Jurkat, Clone E6-1 (cell line): ENCODE measurements at places on chromosomes 13 and 19.

DNA sequence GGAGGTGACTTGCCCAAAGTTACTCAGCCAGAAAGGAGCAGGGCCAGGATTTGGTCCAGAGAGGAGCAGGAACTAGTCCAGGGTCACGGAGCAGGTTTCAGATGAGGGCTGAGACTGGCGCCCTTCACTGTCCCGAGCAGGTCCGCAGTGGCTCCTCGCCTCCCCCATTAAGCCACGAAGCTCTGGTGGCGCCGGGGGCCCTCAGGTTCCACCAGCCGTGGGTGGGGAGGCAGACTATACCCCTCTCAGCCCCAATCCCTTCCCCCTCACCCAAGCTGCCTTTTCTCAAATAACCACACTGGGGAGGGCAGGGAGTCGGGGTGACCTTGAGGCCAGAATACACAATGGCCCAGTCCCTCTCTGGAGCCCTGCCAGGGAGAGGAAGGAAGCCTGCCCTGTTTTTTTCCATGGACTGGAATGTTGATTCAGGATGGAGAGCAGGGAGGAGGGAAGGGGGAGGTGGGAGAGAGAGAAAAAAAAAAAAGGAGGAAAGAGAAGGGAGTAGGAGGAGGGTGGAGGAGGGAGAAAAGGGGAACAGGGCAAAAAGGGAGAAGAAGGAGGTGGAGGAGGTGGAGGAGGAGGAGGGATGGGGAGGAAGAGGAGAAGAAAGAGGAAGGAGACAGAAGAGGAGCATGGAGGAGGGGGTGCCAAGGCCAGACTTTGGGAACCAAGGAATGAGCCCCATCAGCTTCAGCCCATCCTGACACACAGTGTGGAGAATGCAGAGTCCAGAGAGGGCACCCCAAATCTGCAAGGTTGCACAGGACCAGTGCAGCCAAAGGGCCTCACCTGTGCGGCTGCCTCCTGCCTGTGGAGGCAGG, 19.7 kb downstream of the CEACAM16 start:
- DNase-seq: no peak

- DNase-seq: no peak
These were observed 49.1 kb upstream of the MEDAG start for GRCh38 chr13:30857018-30857417.

DNA sequence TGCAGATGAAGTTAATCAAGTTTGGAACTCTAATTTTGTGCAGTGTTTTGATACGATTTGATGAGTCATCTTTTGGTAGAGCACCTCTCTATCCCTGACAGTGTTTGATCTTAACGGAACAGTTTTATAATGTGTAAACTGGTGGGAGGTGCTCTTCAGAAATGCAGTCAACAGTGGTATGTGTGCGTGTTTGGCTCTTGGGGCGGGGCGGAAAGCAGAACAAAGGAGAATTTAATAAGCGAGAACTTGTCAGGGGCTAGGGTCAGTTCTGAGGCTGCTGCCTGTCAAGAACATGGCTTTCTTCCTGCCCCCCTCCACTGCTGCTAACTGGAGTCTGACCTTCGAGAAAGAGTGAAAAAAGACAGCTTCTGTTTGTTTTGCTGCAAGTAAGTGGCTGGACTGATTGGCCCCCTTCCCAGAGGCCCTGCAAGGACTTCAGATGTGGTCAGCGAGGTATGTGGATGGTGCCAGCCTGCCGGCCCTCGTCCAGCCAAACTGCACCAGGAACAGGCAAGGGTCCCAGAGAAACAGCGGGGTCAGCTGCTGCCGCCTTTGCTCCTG, 40.8 kb downstream of the BBC3 start:
- no peak for DNase-seq

- DNase-seq: no peak
These were observed 78.6 kb upstream of the TEX29 start for GRCh38 chr13:111241862-111242261.

GRCh38 chr13:113802090-113802531, 43.1 kb downstream of the TMEM255B start:
- DNase-seq: no peak

GRCh38 chr13:19817510-19818158, 34.9 kb upstream of the PSPC1 start:
- DNase-seq: no peak

- no peak for DNase-seq
These were observed 6.0 kb upstream of the PRR19 start for GRCh38 chr19:42295831-42296525.

DNA sequence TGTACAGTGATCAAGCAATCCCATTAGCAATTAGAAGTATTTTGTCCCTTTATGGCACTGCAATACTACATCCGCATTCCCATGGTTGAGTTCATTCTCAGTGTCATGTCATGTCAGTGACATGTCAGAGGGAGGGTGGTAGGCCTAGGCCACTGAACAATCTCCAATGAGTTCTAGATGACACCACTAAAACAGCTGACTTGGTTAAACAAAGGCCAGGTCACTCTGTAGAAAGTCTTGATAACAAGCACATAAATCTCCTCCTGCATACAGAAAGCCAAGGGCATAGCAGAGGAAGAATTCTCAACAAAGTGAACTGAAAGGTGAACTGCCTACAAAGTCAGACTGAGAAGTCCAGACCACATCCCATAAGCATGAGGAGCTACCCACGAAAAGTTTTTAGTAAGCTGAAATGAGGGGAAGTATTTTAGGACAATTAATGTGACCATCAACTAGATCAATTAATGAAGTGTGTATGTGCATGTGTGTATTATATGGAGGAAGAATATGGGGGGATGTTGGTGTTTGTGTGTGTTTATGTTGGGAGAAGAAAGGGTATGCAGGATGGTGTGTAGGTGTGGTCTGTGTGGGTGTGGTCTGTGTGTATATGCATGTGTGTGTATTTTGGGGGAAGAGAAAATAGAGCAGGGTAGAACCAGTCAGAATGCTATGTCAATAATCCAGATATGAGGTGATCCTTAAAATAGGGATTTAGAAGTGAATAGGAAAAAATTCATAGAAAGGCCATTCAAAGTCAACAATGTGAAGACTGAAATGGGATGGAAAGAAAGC, 67.7 kb downstream of the TBC1D4 start:
- no peak for DNase-seq

- DNase-seq: no peak
These were observed 117.7 kb downstream of the SHISA2 start for GRCh38 chr13:25934127-25934526.

DNA sequence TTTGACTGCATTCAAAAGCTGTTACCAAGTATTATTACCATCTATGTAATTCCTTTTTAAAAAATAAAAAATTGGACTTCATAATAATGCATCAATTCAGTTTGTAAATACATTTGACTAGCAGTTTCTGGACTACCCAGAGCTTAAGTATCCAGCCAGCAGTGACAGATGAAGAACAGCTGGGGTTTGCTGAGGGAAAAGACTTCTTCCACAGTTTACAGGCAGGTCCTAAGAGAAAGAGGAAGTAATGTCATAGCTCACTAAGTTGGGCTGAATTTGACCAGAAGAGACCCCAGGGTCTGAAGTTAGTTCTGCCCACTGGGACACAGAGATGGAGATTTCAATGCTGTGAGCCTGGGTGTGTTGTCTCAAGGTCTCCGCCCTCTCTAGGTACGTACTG, 96.4 kb downstream of the MBNL2 start:
- no peak for DNase-seq

DNA sequence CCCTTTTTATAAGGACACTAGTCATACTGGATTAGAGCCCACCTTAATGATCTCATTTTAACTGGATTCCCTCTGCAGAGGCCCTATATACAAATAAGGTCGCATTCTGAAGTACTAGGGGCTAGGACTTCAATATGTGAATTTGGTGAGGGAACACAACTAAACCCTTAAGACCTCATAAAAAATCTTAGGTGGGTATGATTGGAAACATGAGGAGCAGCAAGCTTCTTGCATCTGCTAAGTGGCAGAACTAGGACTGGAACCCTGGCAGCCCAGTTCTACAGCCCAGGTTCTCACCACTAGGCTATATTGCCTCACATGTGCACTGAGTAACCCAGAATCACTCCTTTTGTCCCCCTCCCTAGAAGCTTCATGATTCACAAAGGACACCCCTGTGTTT, 17.1 kb upstream of the GRWD1 start:
- DNase-seq: no peak

DNA sequence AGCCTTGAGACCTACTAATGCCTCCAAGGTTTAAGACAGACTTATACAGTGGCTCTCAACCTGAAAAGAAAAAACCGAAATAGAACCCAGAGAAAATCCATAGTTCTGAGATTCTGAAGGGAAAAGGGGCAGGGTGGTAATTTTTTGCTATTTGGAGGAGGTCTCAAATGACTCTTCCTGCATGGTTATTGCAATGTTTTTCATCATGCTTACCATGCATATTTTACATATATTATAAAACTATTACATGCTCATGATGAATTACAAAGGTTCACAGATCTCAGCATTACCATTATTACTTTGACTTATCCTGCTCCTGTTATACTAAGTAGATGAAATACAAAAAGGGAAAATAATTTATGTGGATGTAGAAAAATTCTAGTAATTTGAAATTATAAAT, 47.6 kb downstream of the N4BP2L2 start:
- no peak for DNase-seq

GRCh38 chr13:30639671-30640070, 22.0 kb downstream of the USPL1 start:
- no peak for DNase-seq

GRCh38 chr13:91174886-91175501, 172.5 kb upstream of the MIR17HG start:
- DNase-seq: no peak
